Fibroblast of skin of left quadriceps (primary cell): ENCODE measurements at places on chromosomes 1 and 21.

DNA sequence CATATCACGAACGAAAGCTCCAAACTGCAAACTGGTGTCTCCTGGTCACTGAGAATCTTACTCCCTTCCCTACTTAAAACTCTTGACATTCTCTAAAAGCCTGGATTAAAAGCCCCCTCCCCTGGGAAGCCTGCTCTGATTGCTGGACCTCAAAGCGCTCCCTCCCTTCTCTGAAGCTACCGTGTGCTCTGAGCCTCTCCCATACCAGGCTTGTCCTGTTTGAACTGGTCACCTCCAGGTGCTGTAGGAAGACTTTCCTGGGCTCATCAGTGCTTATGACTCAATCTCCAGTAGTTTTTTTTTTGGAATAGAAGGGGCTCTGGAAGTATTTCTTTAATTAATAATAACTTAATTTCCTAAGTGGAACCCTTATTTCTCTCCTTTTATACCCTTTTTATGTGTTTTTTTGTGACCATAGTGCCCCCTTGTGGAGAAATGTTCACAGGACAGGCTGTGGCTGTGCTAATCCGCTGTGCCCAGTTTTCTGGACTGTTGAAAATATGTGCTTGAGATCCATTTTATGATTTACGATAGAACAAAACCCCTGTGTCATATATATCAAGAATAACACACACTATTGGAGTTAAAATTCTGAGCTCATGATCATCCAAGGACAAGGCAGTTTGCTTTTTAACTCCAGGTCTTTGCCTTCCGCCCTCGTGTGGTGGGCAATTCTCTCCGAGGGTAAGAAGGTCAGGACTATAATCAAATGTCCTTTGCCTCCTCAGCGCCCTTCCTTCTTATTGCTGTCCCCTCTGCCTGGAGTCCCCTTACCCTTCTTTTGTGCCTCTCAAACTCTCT is 16.9 kb downstream of the MTARC1 start:
- no peak for DNase-seq

DNA sequence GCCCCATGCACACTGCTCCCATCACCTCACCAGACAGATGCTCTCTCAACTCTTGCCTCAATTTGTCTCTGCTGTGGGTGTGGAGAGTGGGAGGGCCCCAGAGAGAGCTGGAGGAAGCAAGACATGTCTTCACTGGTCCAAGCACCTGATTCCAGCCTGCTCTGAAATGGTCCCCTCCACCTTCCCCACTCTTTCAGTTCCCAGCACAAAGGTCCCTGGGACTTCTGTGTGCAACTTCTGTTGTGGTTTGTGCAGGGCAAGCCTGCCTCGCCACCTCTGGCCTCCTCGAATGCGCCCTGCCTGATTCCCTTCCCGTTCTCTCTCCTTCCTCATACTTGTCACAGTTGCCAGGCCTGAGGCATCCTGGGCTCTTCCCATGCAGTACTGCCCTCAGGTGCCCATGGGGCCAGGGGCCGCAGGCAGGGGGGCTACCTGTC is 119.3 kb downstream of the SYT2 start:
- DNase-seq, result no peak

- DNase-seq, result no peak
Measured at GRCh38 chr1:41547781-41548560, 63.5 kb upstream of the EDN2 start.

GRCh38 chr1:61967750-61968149 is 225.5 kb downstream of the PATJ start:
- no peak for DNase-seq

GRCh38 chr1:87144316-87144895 is 184.3 kb upstream of the LMO4 start:
- no peak for DNase-seq

- DNase-seq, result peak; percentile 40
Measured at GRCh38 chr1:8410791-8411190, 92.9 kb downstream of the SLC45A1 start.

DNA sequence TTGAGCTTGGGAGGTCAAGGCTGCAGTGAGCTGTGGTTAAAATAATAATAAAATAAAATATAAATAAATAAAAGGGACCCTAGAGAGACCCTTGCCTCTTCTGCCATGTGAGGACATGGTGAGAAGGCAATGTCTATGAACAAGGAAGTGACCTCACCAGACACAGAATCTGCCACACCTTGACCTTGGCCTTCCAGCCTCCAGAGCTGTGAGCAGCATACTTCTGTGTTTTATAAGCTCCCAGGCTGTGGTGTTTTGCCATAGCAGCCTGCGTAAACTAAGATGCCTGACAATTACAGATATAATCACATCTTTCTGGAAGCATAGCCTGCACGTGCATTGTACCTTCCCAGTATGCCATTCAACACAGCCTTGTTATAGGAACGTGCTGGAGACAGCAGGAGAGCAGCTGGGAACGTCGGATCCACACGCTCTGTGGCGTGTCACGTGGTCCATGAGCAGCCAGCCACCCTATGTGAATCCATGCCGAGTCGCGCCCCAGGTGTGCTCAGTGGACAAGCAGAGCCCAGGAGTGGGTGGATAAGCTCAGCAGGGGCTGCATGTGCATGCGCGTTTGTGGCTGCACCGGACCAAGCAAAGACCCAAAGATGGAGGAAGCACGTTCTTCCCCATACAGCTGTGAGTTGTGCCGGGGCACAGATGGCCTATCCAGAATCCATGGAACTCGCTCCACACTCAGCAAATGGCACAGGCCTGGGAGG is 17.8 kb downstream of the WNT9A start:
- DNase-seq, result no peak

GRCh38 chr1:221961532-221962292 is 219.8 kb upstream of the DUSP10 start:
- no peak for DNase-seq

- no peak for DNase-seq
Measured at GRCh38 chr1:91752324-91752723, 133.6 kb downstream of the TGFBR3 start.

DNA sequence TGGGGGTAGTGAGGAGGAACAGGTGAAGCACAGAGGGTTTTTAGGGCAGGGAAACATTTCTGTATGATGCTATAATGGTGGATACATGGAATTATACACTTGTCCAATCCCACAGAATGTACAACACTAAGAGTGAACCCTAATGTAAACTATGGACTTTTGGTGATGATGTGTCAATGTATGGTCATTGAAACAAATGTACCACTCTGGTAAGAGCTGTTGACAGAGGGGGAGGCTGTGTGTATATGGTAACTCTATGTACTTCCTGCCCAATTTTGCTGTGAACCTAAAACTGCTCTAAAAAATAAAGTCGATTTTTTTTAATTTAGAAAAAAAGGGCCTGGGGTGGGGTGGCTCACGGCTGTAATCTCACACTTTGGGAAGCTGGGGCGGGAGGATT is 22.9 kb downstream of the ASAP3 start:
- DNase-seq, result no peak

GRCh38 chr1:100354971-100355394 is 2.7 kb downstream of the CDC14A start:
- no peak for DNase-seq

GRCh38 chr21:37753122-37753599 is 163.1 kb downstream of the KCNJ6 start:
- DNase-seq, result no peak

GRCh38 chr21:32494934-32495709 is 82.6 kb downstream of the EVA1C start:
- no peak for DNase-seq

DNA sequence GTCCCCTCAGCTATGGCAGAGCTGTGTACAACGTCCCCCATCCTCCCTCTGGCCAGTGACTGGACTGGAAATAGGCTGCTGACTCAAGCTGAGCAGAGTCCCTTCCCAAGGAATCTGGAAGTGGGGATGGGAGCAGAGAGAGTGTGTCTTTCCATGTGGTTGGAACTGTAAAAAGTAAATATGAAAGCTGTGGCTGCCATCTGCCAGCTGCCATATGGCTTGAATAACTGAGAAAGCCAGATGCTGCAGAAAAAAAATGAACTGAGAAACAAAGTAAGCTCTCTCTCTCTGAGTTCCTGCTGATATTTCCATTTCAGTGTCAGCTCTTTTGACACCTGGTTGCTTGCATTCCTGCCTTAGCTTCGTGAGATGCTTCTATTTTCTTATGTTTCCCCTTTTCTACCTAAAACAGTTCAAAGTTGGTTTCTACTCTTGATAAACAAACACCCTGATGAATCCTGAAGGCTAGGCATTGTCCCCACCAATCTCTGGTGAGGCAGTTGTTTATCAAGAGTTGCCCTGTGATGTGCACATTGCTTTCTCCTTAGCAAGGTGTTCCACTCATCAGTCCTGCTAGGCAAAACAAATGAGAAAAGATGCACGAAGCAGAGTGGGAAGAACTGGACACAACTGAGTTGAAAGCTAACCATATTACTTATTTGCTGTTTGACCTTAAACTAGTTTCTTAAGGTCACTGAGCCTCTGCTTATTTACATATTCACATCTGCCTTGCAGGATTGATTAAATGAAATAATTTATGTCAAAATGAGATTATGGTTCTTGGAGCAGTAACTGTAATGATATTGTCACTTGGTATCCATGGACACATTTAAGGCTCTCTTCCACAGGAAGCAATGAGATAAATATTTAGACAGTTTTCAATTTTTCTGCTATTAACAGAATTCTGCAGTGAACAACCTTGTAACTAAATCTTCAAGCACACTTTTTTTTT is 16.6 kb upstream of the DR1 start:
- DNase-seq, result peak; percentile 47

GRCh38 chr1:204259782-204260181 is 46.0 kb upstream of the GOLT1A start:
- no peak for DNase-seq

- no peak for DNase-seq
Measured at GRCh38 chr1:77594366-77595112, 87.9 kb downstream of the ZZZ3 start.

GRCh38 chr1:938088-938683 is 14.5 kb downstream of the SAMD11 start:
- DNase-seq, result no peak

- DNase-seq, result no peak
Measured at GRCh38 chr1:21225065-21225464, 48.4 kb upstream of the EIF4G3 start.

DNA sequence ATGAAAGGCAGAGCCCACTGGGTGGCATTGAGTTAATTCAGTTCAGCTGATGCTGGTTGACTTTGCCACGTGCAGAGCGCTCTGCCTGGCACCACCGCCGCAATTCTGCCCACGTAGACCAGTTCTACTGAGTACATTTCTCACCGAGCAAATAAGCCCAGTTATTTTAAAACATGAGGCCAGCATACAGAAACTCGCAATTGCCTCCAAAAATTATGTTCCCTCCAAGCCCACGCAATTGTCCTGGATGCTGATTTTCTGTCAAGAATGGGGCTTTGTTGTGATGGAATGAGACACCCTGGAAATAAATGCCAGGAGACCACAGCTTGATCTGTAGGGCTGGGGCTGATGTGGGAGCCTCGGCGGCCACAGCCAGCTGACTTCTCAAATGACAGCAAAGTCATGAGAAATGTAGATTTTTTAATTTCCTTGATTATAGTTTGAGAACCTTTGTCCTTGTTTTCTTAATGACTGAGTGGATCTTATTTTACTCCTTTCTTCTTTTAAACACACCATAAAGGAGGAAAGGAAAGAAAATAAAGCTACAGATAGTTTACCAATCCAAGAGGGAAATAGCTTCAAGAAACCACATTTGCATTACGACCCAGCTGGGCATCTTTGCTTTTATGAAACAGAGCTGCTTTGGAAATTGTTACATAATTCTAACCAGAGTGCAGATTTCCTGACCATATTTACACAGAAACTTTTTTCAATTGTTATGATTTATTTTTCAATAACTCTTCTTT is 11.6 kb upstream of the PARP1 start:
- no peak for DNase-seq

GRCh38 chr1:25729045-25729444 is 70.9 kb upstream of the SELENON start:
- no peak for DNase-seq

- no peak for DNase-seq
Measured at GRCh38 chr21:41845310-41846032, 33.7 kb downstream of the PRDM15 start.

DNA sequence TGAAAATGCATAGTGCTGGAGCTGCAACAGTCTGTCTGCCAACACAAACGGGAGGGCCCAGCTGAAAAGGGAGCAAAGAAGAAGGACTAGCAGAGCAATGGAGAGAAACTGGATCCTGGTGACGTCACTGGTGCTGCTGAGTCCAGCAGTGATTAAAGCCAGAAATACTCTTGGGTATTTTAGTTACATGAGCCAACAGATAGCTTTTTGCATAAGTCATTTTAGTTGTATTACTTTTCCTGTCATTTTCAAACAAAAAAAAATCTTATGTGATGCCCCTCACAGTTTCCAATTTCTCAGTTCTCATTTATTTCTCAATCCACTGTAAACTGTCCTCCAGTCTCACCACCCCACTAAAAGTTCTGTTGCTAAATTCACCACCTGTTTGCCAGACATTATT is 38.7 kb upstream of the NEK7 start:
- peak; percentile 91 for DNase-seq

- peak; percentile 69 for DNase-seq
Measured at GRCh38 chr1:61184040-61184713, 101.8 kb downstream of the NFIA start.

- no peak for DNase-seq
Measured at GRCh38 chr21:45297329-45297728, 9.6 kb upstream of the POFUT2 start.

DNA sequence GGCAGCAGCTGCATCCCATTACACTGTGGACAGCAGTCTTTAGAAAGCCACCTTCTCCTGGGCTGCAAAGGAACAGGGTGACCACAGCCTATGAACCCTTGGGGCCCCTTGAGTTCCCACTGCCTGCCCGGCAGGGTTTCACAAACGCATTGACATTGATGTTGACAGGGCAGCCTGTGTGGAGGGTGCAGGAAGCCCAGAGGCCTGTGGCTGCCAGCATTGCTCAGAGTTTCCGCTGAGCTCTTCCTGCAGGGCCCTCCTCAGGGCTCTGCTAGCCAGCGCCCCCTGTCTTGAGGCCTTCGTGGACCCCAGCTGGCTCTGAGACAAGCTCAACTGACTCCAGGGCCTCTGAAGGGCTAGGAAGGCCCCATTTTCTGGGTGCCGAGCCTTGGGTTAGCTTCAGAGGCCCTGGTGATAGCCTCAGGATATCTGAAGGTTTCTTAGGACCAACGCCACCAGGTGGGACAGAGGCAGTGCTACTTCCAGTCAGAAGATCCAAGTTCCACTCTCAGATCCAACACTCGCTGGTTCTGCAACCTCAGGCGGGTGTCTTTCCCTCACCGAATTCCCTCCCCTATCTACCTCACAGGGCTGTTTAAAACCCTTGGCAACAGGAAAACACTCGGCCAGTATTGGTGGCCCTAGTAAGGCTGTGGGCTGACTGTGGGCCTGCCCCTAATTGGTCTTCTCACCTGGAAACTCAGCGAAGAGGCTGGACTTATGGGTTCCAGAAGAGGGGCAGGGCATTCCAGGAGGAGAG is 27.2 kb upstream of the EPS8L3 start:
- no peak for DNase-seq

- no peak for DNase-seq
Measured at GRCh38 chr1:81954534-81955020, 153.8 kb downstream of the ADGRL2 start.

GRCh38 chr1:65213271-65214023 is 65.4 kb downstream of the AK4 start:
- DNase-seq, result no peak
